Effector memory CD8-positive, alpha-beta T cell (primary cell): ENCODE measurements at places on chromosomes 16 and 17.

DNA sequence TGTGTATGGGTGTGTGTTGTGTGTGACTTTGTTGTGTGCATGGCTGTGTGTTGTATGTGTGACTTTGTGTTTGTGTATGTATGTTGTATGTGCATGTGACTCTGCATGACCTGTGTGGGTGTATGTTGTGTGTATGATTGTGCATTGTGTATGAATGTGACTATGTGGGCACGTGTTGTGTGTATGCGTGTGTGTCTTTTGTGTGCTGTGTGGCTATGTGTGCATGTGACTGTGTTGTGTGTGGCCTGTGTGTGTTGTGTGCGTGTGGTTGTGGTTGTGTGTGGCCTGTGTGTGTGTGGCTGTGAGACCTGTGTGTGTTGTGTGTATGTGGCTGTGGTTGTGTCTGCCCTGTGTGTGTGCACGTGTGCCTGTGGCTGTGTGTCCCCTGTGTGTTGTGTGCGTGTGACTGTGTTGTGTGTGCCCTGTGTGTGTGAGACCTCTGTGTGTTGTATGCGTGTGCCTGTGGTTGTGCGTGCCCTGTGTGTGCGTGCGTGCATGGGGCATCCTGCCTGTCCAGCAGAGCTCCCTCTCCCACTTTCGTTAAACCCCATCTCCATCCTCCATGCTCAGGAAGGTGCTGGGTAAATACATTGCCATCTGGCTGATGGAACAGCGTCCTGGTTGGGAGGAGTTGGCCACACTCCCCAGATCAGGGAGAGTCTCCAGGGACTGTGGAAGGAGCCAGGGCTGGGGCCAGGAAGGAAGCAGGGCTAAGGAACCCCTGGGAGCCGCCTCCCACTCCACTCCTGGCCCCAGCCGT is 90.1 kb upstream of the GSE1 start:
- no peak for DNase-seq

DNA sequence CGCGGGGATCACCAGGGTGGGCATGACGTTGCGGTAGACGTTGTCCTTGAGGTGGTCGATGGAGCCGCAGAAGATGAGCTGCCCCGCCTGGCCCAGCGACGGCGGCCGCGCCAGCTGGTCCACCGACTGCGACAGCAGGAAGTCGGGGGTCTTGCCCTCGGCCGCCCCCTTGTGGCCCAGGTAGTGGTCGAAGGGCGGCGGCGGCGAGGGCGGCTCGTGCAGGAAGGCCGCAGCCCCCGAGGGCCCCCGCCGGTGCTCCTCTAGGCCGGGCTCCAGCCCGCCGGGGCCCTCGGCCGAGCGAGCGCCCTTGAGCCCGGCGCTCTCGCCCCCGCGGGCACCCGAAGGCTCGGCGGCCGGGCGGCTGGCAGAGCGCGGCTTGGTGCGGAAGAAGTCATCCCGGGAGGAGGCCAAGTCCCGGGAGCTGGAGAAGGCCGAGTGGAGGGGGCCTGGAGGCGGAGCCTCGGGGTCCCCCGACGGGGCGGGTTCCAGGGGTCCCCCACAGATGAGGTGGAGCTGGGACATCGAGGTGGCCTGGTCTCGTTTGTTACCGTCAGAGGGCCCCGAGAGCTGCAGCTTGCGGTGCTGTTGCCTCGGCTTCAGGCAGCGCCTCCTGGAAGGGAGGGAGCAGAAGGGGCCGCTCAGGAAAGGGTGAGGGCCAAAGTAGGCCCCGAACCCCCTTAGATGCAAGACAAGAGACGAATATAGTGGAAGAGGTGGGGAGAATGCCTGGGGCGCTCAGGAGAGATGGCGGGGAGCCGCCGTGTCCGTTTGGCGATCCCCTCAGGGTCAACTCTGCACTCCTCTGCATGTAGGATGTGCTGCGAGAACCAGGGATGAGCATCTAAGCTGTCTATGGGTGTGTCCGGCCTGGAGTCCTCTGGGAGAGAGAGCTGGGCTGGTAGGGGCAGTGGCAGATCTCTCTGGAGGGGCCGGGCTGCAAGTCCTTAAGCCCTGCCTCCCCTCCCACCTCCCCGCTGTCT is 8.8 kb downstream of the FAM171A2 start:
- peak; percentile 60 for DNase-seq

DNA sequence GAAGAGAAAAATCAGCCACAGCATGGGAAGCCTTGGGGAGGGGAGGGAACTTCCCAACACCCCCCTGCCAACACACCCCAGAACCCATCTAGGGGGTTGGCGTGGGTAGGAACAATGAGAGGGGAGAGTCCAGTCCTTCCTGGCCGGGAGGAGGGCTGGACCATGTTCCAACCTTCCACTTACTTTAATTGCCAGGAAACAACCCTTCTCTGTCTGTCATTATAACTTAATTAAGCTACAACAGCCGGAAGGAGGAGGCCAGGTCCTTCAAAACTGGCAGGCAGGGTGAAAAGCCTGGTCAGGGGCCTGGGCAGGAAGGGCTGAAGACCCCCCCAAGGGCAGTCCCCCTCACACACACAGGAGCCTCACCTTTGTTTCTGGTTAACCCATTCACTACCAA is 447.0 kb downstream of the SOX9 start:
- no peak for DNase-seq

DNA sequence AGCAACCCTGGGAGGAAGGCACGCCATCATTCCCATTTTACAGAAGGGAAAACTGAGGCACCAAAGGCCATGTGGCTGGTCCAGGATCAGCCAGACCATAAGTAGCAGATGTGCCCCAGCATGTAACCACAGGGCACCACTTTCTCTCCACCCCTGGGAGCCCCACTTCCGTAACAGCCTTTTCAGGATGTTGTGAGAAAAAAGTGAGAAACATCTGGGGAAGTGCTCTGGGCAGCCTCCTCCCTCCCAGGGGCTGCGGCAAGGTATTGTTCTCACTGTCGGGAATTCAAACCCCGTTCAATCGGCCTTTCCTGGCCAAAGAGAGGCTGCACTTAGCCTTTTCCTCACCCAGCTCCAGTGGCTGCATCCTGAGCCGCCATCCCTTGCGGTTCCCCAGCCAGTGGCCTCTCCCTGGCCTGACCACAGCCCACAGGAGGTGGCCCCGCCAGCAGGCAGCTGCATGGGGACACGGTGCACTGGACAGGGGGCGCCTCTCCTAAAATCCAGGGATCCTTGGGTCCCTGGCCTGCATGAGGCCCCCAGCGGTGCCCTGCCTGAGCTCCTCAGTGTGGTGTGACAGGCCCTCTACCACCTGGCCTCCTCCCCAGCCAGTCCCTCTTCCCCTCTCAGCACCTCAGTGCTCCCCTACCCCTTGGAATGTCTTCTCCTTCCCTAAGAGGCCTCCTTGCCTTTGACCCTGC is 5.7 kb upstream of the CDH5 start:
- no peak for DNase-seq

DNA sequence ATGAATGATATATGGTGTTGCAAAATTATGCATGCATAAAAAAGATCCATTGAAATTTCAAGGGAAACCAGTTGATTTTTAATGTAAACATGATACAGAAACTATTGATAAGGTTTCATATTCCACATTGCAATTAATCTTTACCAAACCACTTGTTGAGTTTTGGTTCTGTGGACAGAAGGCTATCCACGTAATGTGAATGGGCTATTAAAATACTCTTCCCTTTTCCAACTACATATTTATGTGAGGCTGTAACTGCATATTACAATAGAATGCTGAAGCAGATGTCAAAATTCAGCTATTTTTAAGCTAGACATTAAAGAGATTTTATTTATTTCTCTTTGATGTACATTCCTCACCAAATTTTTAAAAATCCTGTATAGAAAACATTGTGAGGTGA is 33.7 kb upstream of the VPS4A start:
- no peak for DNase-seq

DNA sequence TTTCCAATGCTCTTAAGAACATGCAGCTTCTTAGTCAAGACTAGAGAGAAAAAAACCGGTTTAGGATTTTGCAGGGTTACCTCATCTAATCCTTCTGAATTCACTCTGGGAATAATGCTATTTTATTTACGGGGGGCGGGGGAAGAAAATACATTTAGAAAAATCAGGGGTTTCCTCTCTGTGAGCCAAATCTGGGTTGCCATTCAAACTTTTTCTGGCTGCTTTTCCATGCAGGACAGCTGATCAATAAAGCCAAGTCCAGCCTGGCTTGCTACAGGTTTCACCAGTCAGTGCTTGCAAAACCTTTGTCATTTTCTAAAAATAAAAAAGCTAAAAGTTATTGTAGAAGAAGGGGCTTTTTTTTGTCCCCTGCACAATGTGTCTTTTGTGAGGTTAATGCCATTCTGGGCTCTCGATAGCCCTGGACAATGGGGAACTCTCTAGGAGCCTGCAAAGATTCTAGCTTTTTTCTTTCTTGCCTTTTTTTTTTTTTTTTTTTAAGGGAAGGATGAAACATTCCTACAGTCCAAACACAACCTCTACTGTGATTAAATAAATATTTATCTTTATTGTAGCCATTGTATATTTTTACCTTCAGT is 13.1 kb upstream of the ZFHX3 start:
- no peak for DNase-seq
